Activated CD4-positive, CD25-positive, alpha-beta regulatory T cell treated with anti-CD3 and anti-CD28 coated beads, Interleukin-2, amount 50 U/mL, for 72 hours (primary cell): ENCODE measurements at places on chromosomes 1 and 21.

- DNase-seq: peak; percentile 83
Observed at GRCh38 chr1:40802078-40802741, 18.6 kb downstream of the KCNQ4 start.

DNA sequence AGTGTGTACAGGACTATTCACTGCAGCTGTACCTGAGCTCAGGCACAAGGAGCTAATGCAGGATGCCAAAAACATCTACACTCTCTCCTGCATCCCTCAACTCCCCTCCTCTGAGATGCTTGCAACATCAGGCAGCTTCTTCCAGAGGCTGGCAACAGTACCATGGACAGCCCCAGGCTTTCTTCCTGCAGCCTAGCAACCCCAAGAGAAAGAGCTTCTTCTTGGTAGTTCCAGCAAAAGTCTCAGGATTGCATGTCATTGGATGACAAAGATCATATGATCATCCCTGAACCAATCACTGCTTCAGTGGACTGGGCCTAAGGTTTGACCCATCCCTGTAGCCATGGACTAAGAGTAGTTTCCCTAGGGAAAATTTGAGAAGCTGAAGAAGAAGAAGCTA, 46.7 kb downstream of the CAMK2N1 start:
- DNase-seq: no peak

GRCh38 chr1:86380257-86380861, 15.8 kb downstream of the ODF2L start:
- no peak for DNase-seq

DNA sequence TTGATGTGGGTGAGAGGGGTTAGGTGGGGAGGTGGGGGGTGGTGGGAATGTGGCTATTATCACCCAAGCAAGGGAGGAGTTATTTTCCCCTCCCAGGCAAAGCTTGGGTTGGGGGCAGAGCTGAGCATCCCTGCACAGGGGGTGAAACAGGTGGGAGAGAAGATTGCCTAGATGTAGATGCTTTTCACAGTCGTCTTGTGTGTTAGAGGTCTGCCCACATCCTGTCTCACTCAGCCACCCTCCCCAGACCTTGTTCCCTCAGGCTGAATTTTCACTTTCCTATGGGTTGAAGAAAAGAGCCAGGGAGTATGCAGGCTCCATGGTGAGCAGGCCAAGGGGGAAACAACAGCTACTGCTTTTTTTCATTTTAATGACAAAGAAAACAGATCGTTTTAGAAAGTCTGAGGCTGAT, 223.5 kb downstream of the KIF26B start:
- DNase-seq: no peak

DNA sequence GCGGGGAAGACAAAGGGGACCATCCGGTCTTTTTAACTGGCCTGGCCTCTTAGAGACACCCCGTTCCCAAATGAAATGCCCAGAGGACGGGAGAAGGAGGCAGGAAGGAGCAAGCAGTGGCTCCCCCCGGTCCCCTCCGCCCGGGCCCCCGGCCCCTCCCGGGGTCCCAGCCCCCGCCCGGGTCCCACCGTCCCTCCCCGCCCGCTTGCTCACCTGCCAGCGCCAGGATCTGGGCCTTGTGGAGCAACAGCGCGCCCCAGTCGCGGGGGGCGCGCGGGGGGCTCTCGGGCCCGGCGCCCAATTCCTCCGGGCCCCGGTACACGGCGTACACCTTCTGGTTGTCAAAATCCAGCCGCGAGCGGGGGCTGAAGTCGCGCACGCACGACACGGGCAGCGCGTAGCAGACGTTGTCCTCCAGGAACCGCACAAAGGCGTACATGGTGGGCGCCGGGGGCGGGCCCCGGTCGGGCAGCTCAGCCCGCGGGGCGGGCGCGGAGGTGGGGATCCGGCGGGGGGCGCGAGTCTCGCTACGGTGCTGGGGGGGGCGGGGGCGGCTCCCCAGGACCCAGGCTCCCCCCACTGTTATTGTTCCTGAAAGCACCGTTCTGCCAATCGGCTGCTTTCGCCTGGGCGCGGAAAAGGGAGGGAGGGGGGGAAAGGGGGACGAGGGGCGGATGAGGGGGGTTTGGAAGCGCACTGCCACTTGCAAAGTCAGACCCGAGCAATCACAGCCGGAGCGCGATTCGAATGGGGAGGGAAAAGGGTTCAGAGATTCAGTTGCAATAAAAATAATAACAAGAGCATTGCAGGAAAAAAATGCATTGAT, at the start of gene BEND5:
BEND5 (minus strand) TSS at position 499 of the 826 bp plus-strand sequence; CDS start at position 439, 60 bp downstream.
- DNase-seq: no peak

DNA sequence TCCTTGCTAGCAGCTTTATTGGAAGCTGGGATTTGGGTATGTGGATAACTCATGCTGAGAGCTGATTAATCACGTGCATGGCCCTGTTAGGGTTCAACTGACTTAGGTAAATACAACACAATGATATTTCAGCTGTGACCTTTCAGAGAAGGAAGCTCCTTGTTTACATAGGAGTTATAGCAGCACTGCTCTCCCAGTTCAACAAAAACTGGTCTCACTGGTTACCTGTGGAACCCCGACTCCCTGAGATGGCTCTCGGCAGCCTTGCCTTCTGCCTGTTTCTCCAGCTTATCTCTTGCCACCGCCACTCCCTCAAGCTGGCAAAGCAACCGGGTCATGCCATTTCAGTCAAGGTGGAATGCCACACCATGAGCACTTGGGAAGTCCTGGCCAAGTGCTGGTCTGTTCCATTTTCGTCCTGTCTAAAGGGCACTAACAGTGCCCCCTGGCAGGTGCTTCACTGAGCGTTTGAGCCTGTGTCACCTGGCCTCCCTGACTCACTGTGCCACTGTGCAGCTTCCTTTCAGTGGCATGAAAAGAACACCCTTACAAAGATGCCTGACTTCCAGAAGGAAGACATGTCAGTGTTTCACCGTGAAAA, 31.6 kb downstream of the DOP1B start:
- no peak for DNase-seq

DNA sequence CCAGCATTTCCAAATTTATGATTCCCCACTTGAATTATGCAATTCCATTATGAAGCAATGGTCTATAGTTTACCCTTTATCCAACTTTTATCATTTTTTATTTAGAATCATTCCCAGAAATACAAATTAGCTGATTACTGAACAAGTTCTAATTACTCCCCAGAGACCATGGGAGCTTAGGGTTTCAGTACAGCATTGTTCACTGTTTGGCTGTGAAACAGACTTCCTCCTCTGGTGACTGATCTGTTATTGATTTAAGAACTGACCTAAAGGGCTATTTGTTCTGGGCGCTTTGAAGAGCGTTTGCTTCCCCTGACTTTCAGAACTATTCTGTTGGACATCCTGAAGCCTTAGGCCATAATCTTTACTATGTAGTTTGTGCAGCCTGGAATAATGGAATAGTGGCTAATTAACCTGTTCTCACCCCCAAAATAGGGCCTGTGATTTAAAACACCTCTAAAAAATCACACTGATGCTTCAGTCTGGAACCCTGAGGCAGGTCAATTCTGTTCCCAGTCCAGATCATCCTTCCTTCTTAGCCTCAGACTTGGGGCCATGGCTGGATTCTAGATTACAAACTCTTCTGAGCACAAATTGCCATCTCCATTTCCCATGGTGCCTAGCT, 58.7 kb downstream of the ALG14 start:
- DNase-seq: no peak

GRCh38 chr21:32516756-32517649, 68.3 kb downstream of the TCP10L start:
- DNase-seq: no peak

- DNase-seq: no peak
Observed at GRCh38 chr1:204263254-204263910, 49.6 kb upstream of the GOLT1A start.

DNA sequence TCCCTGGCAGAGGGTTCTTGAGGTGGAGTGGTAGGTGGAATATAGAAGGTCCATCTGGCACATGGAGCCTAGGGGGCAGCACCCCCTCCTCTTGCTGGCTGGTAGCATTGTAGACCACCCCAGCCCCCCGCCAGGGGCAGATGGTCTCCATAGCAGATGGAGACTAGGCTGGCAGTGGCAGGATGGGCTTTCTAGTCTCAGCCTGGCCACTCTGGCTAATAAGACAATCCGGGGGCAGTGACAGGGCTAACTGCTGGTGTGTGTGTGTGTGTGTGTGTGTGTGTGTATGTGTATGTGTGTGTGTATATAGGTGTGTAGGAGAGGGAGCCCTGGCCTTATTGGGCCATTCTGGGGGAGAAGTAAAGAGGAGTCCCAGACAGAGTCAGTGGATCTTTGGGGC, 16.1 kb downstream of the UTP11 start:
- DNase-seq: no peak

DNA sequence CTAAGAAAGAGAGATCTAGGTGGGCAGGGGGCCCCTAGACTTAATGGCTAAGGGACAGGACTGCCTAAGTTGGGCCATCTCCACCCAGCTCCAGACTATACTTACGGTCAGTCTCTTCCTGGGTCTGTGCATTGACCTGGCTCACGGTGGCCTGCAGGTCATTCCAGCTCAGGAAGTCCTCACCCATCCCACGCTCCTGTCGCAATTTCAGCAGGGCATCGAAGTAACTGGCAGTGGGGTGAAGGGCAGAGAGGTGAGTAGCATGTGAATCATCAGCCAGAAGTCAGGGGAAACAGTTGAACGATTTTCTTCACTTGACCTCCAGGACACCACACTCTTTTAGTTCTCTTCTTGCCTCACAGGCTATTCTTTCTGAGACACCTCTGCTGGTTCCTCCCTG, 20.5 kb downstream of the IQGAP3 start:
- no peak for DNase-seq

- no peak for DNase-seq
Observed at GRCh38 chr1:44584167-44584566, 90.1 kb downstream of the TMEM53 start.

GRCh38 chr1:178411756-178412399, 84.9 kb downstream of the CLEC20A start:
- DNase-seq: no peak

- DNase-seq: no peak
Observed at GRCh38 chr1:15311880-15312279, 64.9 kb downstream of the FHAD1 start.

DNA sequence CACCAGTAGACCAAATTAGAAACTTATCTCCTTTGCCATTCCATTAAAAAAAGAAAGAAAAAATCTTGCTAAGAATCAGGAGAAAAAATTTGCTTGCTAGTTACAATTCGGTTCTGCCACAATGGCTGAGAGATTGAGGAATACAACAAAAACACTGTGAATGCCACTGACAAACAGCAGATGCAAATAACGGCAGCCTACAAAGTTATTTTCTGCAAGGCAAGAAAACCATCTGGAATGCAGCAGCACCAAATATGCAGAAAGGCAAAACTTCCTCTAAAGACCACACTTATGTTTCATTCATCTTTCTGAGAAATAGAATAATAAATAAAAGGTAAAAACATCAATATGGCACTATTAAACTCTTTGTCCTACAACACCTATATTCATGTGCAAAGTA, 75.7 kb downstream of the ENAH start:
- DNase-seq: no peak

DNA sequence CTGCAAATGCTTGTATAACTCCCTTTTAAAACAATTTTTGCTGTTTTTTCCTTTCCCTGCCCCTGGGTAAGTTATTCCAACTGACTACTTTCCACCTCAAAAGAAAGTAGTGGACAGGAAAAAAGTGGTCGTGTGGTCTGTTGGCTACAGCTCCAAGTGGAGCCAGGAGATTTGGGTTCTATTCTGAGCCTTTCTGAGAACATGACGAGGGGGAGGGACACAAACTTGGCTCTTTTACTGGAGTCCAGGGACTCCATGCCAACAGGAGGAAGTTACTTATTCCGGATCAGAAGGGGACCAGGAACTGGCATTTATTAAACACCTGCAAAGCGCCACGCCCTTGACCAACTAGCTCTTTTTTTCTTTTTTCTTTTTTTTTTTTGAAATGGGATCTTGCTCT, 79.0 kb upstream of the CAPZB start:
- DNase-seq: no peak

DNA sequence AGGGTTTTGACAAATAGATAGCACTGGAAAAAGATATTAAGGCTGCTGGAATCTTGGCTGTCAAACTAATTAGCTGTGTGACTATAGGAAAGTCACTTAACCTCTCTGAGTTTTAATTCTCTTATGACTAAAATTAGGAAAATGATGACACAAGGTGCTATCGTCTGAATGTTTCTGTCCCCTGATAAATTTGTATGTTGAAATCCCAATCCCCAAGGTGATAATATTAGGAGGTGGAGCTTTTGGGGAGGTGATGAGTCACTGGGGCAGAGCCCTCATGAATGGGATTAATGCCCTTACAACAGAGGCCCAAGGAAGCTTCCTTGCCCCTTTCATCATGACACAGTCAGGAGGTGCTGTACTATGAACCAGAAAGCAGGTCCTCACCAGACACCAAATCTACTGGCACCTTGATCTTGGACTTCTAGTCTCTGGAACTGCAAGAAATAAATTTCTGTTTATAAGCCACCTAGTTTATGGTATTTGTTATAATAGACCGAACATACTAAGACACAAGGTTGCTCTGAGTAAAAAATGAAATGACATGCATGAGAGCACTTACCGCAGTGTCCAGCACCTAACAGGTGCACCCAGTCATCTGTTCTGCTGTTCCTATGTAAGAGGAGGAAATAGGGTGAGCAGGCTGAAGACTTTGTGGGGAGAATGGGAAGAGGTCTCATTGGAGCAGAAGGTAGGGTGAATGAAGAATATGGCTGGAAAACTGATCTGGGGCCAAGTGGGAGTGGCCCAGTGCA, 26.3 kb upstream of the DISP1 start:
- DNase-seq: no peak
